ENCODE measurements at places on chromosomes 4 and X.

- DNase-seq, result no peak
Measured at GRCh38 chr4:156991161-156991560, 19.6 kb upstream of the PDGFC start.

DNA sequence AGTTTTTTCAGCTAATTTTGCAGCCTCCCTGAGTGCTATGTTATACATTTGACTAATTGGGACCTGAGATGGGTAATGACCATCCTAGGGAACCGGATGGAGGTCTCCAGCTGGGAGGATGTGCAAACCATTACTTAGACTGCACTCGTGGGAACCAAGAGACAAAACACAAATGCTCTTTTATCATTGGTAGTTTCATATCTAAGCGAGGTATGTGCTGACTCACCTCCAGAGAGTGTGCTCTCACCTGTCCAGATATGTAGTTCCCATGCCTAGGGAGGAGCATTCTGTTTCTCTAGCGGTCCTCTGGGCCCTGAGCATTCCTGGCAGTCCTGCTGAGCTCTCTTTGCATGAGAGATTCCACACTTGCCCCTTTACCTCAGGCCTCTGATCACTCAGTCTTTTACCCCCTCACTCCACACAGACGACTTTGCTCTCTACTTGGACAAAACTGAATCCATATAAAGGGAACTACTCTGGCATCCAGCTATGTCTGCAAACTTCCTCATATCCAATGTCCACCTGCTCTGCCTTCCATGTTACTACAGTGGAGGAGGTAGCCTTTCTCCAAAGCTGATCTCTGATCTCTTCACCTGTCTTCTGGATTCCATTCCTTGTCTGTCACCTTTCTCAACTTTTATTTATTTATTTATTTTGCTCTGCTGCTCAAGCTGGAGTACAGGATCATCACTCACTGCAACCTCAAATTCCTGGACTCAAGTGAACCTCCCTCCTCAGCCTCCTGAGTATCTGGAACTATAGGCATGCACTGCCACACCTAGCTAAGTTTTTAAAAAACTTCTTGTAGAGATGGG is 88.4 kb downstream of the LRP2BP start:
- no peak for DNase-seq

- no peak for DNase-seq
Measured at GRCh38 chr4:26288355-26288909, 32.4 kb upstream of the RBPJ start.

DNA sequence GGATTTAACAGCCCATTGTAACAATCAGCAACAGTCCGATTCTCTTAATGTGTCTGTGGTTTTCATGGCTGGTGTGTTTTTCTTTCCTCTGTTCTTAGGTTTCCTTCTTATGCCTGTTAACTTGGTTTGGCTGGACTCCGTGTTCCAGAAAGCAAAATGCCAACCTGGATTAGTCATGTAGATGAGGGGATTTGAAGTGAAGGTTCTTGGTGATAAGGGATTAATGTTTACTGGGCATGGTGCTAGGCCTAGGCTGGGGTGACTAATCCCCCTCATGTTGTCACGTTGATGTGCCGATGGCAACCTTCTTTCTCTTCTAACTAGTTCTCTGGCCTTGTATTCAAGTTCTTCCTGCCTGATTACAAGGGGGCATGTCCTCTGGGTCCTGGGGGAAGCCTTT is 85.9 kb downstream of the REPS2 start:
- DNase-seq, result no peak

DNA sequence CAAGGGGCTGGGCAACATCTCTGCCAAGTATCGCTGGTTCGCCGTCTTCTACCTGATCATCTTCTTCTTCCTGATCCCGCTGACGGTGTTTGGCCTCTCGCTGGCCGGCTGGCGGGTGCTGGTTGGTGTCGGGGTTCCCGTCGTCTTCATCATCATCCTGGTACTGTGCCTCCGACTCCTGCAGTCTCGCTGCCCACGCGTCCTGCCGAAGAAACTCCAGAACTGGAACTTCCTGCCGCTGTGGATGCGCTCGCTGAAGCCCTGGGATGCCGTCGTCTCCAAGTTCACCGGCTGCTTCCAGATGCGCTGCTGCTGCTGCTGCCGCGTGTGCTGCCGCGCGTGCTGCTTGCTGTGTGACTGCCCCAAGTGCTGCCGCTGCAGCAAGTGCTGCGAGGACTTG is 20.6 kb downstream of the SLC34A2 start:
- DNase-seq, result no peak

DNA sequence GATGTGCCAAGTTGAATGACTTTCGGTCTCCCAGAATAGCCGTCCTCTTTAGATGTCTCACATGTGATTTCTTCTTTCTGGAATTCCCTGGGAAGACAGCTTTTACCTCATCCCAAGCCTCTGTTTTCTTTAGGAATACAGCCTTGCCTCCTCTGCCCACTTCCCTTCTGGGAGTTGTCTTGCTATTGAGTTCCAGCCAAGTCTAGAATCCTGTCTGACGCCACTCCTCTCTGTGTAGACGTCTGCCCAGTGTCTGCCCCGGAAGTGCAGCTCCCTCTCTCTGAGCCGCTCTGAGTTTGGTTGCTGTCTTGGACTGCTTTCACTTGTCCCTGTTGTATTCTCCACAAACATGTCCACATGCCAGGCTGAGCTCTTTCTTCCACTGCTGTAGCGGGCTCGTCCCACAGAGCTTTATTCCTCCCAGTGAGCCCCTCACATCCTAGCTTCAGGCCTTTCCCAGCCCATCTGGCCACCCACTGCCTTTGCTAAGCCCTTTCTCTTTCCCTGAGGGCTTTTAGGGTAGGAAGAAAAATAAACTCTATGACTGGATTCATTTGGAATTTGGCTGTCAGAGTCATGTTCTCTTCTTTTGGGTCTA is 9.0 kb upstream of the IGFBP7 start:
- no peak for DNase-seq

DNA sequence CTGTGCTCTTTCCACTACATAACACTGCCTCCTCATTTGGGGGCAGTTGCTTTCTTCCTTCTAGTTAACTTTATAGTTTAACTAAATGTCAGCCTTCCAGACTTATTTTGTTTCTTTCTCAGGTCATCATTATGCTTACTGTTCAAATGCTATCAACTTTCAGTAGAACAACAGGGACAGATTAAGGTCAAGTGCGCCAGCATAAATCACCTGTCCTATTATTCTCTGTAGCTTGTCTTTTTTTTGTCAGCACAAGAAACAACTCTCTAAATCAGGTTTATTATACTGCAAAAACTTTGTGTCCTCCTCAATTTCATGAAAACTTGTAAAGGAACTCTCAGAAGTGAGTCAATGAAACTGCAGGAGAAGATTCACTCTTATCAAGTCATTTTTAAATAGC is 19.6 kb downstream of the SPANXA2 start:
- no peak for DNase-seq

DNA sequence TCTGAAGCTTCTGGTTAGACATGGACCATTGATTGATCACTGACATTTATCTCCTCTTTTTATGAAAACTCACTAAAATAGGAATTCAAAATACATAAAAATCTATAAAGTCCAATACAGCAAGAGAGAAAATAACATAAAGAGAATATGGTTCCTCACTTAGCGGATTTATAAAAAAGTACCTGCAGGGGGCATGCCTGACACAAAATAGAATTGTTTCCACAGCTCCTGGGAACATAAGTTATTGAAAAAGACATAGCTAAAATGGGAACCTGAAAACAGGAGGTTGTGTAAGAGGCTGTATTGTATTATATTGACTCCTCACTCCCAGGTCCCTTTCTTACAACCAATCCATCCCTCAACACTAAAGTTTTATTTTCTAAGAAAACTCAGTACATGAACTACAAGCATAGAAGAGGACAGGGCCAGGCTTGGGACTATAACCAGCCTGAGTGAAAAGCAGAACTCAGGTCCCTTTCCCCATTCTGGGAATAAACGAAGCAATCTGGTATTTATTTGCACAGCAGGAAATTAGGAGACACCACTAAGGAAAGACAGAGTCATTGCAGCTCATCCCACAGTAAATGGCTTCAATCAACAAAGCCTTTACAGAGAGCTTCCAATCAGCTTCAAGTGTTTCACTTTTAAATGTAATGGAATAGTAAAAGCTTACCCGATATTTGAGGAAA is 121.1 kb upstream of the NDST4 start:
- no peak for DNase-seq

- no peak for DNase-seq
Measured at GRCh38 chrX:100090931-100091330, 319.1 kb downstream of the PCDH19 start.

DNA sequence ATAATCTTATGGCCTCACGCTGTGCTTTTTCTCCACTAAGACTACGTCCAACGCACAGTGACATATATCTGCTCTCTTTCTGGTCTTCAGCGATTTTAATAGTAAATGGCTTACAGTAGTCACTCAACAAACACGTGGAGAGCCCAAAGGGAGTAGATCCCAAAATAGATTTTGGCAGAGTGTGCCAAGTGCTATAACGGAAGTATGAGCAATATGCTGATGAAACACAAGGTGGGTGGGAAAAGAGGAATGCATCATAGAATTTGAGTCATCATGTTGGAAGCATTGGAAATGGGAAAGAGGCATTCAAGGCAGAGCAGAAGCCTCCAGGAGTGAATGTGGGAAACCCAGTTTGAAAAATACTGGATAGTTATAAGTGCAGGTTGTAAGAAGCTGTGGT is 129.1 kb upstream of the LDB2 start:
- DNase-seq, result peak; percentile 96

DNA sequence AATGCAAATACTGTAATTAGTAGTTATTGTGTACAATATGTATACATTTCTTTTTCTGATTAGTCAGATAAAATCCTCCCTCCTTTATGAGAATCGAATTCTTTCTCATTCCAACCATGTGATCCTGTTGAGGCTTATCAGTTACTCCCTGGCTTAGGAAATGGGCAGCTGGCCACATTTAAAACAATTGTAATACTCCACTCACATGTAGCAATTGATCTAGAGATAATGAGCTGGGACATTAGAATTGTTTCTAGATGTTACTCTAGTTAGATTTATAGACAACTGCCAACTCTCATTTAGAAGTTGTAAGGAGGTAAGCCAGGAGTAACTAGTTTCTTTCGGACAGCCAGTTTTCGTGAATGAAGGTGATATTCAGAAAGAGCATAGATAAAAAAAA is 859.3 kb upstream of the AADAT start:
- no peak for DNase-seq

DNA sequence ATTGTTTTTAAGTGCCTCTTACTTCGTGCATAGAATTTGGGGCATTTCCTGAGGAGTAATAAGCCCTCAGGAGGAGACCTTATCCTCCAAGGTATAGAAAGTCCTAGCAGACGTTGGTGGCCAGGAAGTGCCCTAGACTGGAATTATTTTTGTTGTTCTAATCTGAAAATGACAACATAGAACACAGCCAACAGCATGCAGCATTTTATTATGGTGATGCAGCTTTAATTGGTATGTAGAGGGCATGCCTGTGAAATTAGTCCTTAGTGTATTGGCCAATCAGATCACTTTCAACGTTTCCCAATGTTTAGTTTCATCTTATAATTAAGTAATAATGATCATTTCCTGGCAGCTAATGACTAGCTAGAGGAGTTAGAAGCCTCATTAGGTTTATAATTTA is 199.2 kb downstream of the SHROOM3 start:
- DNase-seq, result peak; percentile 56

GRCh38 chr4:7872264-7872771 is 67.3 kb downstream of the AFAP1 start:
- DNase-seq, result peak; percentile 79
